ENCODE measurements at places on chromosomes 11 and 22.
A peak's percentile ranks its signal among the peaks of the same experiment; 100 is the strongest.

GRCh38 chr11:32843544-32843943 lies 13.8 kb downstream of the PRRG4 start:
- DNase-seq, result no peak

DNA sequence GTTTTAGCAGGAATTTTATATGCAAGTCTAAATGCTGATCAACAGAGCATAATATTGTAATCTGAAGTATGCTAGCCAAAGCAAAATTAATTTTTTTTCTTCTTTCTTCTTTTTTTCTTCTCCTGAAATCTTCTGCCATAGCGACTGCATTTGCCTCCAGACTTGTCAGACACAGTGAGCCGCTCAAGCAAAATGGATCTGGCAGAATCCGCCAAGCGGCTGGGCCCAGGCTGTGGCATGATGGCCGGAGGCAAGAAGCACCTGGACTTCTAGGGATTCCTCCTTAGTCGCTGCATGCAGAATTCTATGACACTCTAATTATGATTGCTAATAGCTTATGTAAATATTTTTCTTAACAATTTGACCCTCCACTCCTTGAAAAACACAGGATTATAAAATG lies 27.9 kb downstream of the PAX6 start:
- DNase-seq, result no peak

DNA sequence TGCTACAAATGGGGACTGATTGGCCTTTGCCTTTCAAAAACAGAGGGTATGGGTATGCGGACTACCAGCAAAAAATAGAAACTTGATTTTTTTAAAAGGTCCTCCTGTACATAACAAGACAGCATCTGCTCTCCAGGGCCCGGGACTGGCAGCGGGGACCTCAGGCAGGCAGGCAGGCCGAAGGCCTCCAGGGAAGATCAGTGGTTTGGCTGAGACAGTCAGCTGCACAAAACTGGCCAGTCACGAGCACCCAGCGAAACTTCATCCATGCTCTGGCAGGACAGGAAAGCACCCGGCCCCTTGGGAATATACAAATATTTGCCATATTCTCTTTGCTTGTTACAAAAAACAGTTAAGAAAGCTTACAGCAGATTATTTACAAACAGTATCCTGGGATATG lies 11.0 kb downstream of the RPL27A start:
- DNase-seq, result peak; percentile 91

DNA sequence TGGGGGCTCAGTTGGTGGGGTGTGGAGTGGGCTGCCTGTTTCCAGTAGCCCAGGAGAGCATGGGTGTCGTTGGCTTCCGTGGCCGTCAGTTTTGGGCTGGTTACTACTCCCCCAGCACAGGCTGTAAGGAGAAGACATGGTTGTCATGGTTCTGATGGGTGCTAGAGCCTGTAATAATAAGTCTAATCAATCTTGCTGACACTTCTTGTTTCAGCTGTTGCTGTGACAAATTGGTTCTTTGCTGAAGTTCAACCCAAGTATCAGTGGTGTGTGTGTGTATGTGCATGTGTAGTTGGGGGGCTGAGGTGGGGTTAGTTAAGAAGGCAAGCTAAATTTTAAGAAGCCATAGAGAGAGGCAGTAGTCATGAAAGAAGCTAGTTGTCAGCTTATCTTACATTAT lies 61.3 kb upstream of the DBX1 start:
- DNase-seq, result no peak

- DNase-seq, result peak; percentile 81
Observed at GRCh38 chr11:34176751-34177209, 71.4 kb downstream of the NAT10 start.
